ENCODE measurements at places on chromosomes 1 and 21. TPM values are rescaled to one million over a fixed set of nuclear protein-coding genes. Genes with fewer than 3 reads are reported as not detected.

Gene LORICRIN
- not detected for total RNA-seq

- peak overlapping the region; percentile 89 for H3K4me3 ChIP-seq
- H3K27me3 ChIP-seq: no peaks in the 10 kb centered on the region
- peaks cover 49% of the 10 kb centered on the region for H3K4me1 ChIP-seq
- DNase-seq: peak; percentile 81
- H3K27ac ChIP-seq: peak overlapping the region; percentile 96
Observed at GRCh38 chr1:12619792-12620487, 1.9 kb upstream of the DHRS3 start.

DNA sequence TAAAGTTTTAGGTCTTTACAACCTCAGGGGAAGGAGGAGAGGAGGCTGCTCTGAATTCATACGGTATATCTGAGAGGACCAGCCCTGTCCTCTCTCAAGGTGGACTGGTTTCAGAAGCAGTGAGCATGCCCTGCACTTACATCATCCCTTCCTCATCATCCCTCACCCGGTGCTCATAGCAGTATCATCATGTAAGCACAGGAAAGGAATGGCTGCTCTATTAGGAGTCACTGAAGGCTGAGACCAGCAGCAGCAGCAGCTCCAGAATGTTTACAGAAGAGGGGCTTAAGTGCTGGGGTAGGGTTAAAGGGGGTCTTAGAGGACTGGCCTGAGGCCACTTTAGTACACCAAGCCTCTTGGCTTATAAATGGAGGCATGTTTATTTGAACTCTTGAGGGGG is 185.9 kb downstream of the AK5 start:
- peaks cover 17% of the 10 kb centered on the region for H3K4me1 ChIP-seq
- H3K27ac ChIP-seq: no peak overlapping the region

- H3K36me3 ChIP-seq: no peaks in the 10 kb centered on the region
- H3K4me3 ChIP-seq: no peak overlapping the region
- H3K4me1 ChIP-seq: no peaks in the 10 kb centered on the region
- no peak for DNase-seq
- no peak overlapping the region for H3K27ac ChIP-seq
Observed at GRCh38 chr21:35582731-35583130, 477.6 kb downstream of the SETD4 start.

DNA sequence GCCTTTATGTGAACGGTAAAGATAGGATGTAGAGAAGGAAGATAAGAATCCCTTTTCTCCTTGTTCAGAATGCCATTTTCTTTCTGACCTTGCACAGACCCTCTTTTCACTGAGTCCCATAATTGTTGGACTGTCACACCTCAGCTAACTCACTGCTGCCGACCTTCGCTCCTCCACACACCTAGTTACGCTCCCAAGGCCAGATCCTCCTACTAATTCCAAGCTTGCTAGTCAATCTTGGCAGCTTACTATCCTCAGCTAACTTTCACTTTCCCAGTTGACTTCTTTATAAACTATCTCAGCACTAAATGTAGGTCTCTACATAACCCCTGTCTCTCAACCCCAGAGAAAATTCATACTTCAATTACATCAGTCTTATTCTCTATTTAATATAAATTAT is 471.8 kb upstream of the PRMT6 start:
- no peak for DNase-seq
- H3K36me3 ChIP-seq: peaks cover 4% of the 10 kb centered on the region
- H3K4me1 ChIP-seq: no peaks in the 10 kb centered on the region
- H3K4me3 ChIP-seq: no peak overlapping the region
- H3K27me3 ChIP-seq: no peaks in the 10 kb centered on the region
- H3K27ac ChIP-seq: no peak overlapping the region

- no peak overlapping the region for H3K27ac ChIP-seq
- peaks cover 55% of the 10 kb centered on the region for H3K27me3 ChIP-seq
- no peaks in the 10 kb centered on the region for H3K36me3 ChIP-seq
- DNase-seq: peak; percentile 67
- H3K4me3 ChIP-seq: no peak overlapping the region
Observed at GRCh38 chr1:98048244-98048643, 127.4 kb upstream of the DPYD start.
